Brain (organoid and tissue), 16 donors: ENCODE measurements at places on chromosomes 6 and 20.

DNA sequence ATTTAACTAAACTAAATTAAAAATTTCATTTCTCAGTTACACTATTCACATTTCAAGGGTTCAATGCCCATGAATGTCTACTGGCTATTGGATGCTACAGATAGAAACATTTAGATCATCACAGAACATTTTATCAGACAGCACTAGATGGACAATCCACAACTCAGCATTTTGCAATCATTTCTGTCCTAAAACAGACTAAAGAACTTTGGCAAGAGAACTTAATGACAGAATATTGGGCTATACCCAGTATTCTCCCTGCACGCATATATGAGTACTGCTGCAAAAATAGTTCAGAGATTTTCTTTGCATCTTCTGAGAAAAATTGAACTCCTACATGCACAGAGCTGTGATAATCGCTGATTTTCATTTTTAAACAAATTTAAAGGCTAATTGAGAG, 36.1 kb upstream of the FBXO30 start:
- DNase-seq = no peak

- no peak for DNase-seq
Measured at GRCh38 chr6:137711972-137712371, 155.1 kb upstream of the TNFAIP3 start.

- peak; percentile 12 for DNase-seq
Measured at GRCh38 chr20:22559711-22560318, 24.6 kb downstream of the FOXA2 start.

DNA sequence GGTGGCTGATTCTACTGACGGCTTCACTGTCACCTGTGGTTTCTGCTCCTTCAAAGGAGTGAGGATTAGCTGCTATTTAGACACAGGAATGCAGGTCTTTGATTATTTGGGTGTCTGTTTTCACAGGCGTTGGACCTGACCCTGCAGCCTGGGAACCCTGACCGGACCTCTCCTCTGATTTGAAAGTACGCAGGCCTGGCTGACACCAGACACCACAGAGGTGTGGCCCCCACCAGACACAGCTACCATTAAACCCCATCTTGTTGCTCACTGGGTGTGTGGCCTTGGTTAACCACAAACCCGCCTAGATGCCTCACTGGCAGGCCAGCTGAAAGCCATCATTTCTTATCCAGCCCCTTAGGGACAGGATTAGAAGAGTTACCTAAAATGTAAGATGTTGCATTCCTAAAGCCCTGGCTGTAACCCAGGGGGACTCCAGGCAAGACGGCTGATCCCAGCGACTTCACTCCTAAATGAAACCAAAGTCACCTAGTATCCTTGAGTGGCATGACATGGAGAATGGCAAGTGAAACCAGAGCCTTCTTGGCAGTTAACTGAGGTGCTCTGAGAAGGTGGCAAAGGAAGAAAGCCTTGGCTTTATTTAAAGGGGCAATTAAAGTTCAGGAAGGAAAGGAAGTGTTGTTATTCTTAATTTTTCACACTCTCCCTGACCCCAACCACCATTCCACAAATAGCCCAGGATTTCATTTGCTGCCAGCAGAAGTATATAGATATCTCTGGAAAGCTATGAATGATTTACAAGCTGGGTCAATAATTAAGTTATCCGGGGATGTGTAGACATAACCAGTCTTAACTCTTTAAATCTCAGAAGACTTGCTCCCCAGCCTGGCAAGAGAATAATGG, 169.9 kb downstream of the QRSL1 start:
- DNase-seq = no peak

GRCh38 chr20:35304956-35305355, 12.7 kb upstream of the FAM83C start:
- DNase-seq = no peak

- DNase-seq = no peak
Measured at GRCh38 chr6:85498596-85499258, 48.8 kb downstream of the NT5E start.

DNA sequence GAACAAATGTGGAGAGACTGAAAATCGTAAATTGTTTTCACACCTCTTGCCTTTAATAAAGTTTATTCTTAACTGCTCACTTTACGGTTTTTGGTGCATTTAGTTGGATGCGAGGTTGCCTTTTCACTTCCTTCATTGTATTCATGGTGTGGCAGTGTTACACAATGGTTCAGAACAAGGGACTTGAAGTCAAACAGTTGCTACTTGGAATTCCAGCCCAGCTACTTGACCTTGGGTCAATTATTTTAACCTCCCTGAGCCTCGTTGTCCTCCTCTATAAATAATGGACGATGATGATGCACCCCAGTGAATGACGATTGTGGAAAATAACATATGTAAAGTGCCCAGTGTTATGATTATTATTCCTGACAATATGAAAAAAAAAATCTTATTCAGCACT, 72.3 kb downstream of the CARMIL1 start:
- DNase-seq = no peak

DNA sequence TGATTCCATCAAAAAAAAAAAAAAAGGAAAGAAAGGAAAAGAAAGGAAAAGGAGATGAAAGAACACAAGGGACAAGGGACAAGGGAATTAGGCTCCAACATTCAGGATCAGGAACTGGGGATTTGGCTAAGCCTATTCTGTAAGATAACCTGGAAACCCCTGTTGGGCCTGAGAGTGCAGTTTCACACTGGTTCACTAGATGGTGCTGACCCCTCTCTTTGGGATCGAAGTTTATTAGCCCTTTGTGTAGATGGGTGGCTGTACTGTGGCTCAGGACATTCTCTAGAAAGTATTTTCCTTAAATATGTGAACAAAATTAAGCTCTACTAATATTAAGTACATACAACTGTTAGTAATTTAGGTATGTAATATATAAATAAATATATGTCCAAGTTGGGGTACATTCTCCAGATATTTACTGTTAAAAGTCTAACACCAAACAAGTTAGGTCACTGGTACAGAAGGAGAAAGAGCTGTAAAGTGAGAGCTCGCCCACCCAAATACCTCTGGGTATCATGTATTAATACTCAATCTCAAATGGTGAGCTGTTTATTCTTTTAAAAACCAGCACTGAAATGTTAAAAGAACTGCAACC, 6.3 kb downstream of the OR2A4 start:
- peak; percentile 27 for DNase-seq

GRCh38 chr6:69294862-69295261, 501.9 kb downstream of the LMBRD1 start:
- DNase-seq = no peak

DNA sequence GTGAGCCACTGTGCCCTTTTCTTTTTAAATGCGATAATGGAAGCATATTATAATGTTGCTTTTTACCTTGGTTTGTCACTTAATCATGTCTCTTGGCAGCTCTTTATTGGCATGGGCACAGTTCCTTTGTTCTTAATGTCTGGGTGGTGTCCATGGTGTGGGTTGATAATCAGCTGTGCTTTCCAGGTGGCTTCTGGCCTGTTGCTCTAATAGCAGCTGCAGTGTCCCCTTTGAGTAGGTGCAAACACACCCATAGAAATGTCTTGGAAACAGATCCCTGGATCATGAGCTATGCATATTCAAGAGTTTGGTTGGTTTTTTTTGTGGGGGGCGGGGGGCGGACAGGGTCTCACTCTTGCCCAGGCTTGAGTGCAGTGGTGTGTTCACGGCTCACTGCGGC, 29.9 kb downstream of the EFCAB8 start:
- peak; percentile 66 for DNase-seq

DNA sequence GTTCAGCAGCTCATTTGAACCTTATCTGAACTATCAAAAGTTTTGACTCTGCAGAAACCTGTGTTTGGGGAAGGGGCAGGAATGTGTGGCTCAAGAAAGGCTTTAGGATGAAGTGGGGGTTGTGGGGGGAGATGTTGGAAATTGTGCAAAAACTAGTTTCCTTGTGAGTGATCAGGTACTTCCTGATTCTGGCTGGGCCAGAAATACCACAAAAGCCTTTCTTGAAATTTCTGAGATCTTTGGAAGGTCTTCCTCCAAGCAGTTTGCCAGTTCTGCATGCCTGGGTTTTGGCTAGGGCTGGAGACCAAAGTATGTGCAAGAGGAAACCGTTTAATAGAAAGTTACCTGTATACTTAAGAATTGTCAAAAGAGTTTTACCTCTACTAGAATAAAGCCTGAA, 116.6 kb downstream of the BMP2 start:
- DNase-seq = no peak

- DNase-seq = peak; percentile 33
Measured at GRCh38 chr6:125810445-125810844, 19.7 kb downstream of the NCOA7 start.

DNA sequence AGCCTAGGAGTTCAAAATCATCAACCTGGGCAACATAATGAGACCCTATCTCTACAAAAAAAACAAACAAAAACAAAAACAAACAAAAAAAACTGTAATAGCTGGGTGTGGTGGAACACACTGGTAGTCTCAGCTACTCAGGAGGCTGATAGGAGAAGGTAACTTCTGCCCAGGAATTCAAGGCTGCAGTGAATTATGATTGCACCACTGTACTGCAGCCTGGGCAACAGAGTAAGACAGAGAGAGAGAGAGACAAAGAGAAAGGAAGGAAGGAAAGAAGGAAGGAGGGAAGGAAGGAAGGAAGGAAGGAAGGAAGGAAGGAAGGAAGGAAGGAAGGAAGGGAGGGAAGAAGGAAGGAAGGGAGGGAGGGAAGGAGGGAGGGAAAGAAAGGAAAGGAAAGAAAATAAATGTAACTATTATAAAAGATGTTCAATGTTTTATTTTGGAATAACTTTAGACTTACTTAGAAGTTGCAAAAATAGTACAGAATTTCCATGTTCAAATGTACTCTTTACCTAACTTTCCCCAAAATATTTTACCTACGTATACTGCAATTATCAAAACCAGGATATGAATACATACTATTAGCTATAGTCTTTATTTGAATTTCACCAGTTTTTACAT, 175.2 kb downstream of the KHDC1L start:
- DNase-seq = no peak

DNA sequence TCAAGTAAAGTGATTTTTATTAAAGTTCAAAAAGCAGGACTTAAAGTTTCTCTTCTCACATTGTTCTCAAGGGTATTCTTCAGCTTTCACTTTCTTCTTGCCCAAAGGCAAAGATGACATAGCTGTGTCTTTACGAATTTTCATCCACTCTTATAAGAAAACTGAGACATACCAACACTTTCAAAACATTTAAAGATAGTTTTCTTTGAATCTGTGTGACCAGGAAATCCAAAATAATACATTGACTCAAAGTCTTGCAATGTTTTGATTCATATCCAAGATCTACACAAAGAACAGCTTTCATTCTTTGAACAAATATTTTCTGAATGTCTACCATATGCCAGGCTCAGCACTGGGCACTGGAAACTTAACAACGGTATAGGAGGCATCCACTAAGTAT, 117.9 kb downstream of the SIM1 start:
- DNase-seq = no peak

- no peak for DNase-seq
Measured at GRCh38 chr20:35191419-35192117, 19.7 kb downstream of the PROCR start.

DNA sequence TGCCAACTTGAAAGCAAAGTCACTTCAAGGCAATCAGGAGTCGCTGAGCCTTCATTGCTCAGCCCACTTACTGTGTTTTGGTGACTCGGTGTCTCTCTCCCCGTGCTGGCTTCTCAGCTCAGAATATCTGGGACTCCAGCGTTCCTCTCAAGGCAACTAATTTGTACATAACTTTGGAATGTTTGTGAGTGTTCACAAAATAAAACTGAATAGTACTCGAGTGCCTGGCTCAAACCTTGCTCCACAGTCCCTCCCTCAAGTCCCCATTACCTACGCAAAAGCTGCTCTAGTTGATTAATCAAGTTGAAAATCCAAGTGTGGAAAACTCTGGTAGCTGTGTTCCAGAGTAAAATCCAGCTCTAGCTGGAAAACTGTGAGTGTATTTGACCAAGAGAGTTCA, 8.6 kb downstream of the IPCEF1 start:
- DNase-seq = no peak

GRCh38 chr6:163335671-163336545, 78.6 kb upstream of the QKI start:
- DNase-seq = no peak

GRCh38 chr6:6701864-6702263, 113.3 kb downstream of the LY86 start:
- DNase-seq = no peak

DNA sequence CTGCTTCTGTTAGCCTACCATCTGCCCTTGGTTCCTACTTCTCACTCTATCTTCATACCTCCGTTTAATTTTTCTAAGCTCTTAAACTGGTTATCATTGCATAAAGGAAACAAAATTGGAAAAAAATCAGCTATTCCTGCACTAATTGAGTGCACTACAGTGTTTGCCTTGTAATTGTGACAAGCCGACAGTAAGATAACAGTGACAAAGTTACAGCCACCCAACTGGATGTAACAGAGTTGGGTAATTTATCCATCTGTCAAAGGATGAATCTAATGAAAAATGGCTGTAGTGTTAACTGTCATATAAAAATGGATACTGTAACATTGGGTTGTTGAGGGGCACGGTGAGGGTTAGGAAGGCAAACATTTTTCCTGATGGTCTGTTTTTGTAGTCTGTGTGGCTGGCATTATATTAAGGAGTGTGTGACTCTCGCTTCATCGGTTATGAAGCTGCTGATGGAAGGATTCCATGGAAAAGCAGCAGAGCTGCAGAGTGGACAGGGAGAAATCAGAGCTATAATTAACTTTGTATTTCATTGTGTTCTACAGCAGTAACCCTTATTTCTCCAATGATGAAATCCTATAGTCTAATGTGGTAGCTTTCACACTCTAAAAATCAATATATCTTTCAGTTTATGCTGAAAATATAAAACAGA, 12.7 kb downstream of the PBOV1 start:
- DNase-seq = no peak

- DNase-seq = no peak
Measured at GRCh38 chr6:33279971-33280511, 3.1 kb downstream of the B3GALT4 start.

DNA sequence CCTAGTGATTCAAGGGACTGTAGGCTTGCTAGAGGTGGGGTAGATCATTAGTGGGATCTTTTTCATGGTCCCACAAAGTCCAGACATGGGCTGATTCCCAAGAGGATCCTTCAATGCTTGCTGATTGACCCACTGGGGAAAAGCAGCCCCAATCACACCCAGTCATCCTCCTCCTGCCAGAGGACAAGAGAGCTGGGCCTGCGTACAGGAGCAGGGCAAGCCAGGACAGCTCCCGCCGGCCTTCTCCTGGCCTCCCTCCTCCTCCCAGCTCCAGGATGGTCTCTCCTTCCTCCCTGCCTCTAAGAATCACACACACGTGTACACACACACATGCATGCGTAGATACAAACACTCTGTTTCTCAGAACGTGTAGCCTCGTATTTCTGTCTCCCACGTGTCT, 27.0 kb downstream of the KCNK15 start:
- DNase-seq = no peak

- DNase-seq = peak; percentile 91
Measured at GRCh38 chr20:728256-728944, 39.9 kb downstream of the SLC52A3 start.
